NCI-H1105 treated with DMSO at 0.1 percent for 48 hours (cell line): ENCODE measurements at places on chromosomes 12 and 14.

- no peak for DNase-seq
These were observed 9.8 kb upstream of the RARG start for GRCh38 chr12:53241623-53242412.

DNA sequence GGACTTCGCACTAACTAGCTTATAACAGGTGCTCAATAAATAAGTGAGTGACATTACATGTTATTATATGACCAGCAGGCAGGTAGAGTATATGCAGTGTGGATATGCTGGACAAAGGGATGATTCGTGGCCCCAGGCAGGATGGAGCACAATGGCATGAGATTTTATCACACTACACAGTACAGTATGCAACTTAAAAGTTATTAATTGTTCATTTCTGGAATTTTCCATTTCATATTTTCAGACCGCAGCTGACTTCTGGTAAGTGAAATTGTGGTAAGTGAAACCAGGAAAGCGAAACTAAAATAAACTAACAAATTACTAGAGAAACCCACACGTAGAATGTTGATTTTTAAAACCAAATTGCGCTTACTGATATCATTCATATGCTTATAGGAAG is 3.3 kb downstream of the PARP11 start:
- no peak for DNase-seq

- DNase-seq, result no peak
These were observed 53.1 kb downstream of the TSPAN11 start for GRCh38 chr12:30979371-30980259.

DNA sequence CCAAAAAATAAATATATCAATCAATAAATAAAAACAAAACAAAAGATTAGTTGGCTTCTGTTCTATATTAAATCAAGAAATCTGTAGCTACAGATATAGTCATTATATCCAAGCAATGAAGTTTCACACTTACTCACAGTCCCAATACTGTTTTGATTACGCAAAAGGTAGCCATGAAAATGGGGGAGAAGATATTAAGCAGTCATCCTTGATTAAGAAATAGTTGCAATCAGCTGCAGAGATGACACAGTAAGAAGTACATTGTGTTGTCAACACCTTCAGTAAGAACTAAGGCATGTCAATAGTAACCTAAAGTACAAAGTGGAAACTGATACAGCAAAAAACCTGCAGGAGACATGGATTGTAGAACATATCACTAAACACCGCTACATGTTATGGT is 11.0 kb upstream of the RHOJ start:
- no peak for DNase-seq

- DNase-seq, result peak; percentile 93
These were observed 175.2 kb upstream of the ATP2B1 start for GRCh38 chr12:89883630-89884389.

DNA sequence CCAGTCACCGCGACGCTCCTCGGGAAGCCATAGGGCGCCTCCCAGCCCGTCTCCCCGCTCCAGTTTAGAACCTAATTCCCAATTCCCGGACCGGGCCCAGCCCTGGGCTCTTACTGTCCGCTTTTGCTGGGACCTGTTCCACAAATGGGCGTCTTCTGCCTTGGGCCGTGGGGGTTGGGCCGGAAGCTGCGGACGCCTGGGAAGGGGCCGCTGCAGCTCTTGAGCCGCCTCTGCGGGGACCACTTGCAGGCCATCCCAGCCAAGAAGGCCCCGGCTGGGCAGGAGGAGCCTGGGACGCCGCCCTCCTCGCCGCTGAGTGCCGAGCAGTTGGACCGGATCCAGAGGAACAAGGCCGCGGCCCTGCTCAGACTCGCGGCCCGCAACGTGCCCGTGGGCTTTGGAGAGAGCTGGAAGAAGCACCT is 797 bp downstream of the UNG start:
- DNase-seq, result peak; percentile 60

GRCh38 chr14:77027538-77028383 is 747 bp downstream of the IRF2BPL start:
- peak; percentile 47 for DNase-seq

GRCh38 chr12:90262251-90262650 is 553.6 kb upstream of the ATP2B1 start:
- no peak for DNase-seq

- DNase-seq, result no peak
These were observed 512.6 kb downstream of the RERGL start for GRCh38 chr12:17577405-17577804.

- no peak for DNase-seq
These were observed 16.2 kb downstream of the MVK start for GRCh38 chr12:109589691-109590245.

DNA sequence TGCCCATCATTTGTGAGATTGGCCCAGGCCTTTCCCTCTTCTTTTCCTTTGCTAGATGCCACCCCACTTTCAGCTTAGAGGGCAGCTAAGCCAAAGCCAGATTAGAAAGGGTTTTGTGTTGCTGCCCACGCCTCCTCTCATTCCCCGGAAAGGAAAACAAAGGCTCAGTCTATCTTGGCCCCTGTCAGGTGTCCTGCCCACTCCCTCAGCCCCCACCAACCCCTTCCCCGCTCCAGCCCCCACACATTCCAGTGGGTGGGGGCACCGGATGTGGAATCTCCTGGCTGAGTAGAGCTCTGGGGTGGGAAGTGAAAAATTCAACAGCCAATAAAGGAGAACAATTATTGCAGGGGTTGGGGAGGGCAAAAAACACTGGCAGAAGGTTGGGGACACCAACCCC is 2.2 kb downstream of the BLOC1S1 start:
- DNase-seq, result no peak

GRCh38 chr14:106875503-106875902 is 1349.1 kb downstream of the TMEM121 start:
- DNase-seq, result no peak

GRCh38 chr12:14572401-14572800 is 4.7 kb upstream of the PLBD1 start:
- no peak for DNase-seq

- no peak for DNase-seq
These were observed 15.5 kb upstream of the PAPOLA start for GRCh38 chr14:96486705-96487104.

DNA sequence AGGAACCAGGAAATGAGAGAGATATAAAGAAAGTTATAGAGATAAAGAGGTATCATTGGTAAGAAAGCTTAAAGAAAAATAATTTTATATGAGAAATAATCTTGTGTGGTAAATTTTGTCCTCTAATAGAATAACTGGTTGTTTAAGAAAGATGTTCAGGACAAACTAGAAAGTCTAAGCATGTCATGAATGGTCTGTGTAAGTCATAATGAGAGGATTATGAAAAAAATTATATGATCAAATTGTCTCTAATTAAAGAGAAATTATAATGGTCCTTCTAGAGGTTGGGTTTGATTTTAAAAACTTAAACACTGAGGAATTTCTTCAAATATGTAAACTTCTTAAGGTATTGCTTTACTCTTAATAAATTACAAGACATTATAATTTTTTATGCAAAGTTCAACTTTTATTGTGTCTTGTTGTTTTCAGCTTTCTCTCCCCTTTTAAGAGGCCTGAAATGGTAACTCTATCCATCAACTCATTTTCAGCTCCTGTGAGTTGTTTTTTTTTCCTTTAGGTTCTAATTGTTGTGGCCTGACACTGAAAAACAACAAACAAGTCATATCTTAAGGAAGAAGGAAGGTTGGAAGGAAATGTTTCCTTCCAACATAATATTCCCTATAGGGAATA is 88.2 kb upstream of the CNOT2 start:
- no peak for DNase-seq
